ENCODE measurements at places on chromosomes 1 and 21.

- DNase-seq = no peak
Observed at GRCh38 chr1:106613861-106614260, 442.6 kb upstream of the PRMT6 start.

DNA sequence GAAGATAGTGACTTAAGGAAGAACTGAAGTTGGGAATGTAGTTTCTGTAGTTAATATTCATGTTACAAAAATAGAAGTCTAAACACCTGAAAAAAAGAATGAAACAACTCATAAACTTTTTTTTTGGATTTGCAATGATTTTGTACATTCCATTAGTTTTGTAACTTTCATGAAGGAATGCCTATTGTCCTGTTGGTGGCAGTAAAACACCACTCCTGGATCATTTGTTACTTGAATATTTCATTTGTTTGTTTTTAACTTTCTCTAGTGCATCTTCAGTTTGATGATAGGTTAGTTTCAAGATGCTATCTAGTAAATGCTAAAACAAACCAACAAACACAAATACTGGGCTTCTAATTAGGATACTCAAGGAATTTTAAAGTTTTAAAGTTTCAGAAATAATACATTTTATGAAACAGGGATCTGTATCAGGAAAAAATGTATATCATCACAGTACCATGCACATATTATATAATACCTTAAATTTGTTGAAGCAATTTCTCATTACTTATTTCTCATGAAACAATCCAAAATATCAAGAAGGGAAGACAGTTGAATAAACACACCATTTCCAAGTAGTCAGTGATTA, 229.7 kb upstream of the CACYBP start:
- no peak for DNase-seq

GRCh38 chr1:230230948-230231773, 164.1 kb downstream of the GALNT2 start:
- no peak for DNase-seq

GRCh38 chr1:116242741-116243140, 130.3 kb upstream of the ATP1A1 start:
- DNase-seq = no peak

DNA sequence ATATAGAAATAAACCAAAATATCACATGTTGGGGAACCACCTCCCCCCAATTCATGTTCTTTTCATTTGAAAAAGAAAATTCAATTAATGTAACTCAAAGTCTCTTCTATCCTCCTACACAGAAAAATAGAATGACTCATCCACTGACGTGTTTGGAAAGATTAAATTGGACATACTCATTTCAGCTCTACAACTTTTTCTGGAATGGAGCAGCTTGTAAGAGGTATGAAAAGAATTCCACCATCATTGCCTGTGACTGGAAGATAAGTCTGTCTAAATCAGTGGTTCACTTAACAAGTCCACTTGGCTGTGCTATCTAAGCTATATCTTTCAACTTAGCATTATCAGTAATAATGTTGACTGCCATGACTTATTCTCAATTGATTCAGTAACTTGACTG, 702.3 kb downstream of the BRINP3 start:
- DNase-seq = no peak

GRCh38 chr1:5933050-5933449, 59.2 kb downstream of the NPHP4 start:
- DNase-seq = no peak

DNA sequence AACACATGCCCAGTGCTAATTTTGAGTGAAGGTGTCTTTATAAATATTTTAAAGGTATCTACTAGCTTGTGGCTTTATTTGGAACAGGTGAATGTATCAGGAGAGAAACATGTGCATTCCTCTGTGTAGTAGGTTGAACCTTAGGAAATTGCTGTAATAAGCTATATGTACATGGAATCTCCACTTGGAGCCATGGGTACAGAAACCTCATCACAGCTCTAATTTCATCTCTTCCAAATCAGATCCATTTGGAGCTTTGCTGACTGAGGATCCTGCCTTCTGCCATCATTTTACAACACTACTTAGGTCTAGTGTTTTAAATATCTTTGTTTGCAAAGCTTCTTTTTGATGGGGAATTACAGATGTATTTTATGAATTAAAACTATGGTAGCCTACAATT, 2.1 kb downstream of the KCNK2 start:
- no peak for DNase-seq

GRCh38 chr1:6500544-6501278, 9.2 kb upstream of the PLEKHG5 start:
- no peak for DNase-seq

DNA sequence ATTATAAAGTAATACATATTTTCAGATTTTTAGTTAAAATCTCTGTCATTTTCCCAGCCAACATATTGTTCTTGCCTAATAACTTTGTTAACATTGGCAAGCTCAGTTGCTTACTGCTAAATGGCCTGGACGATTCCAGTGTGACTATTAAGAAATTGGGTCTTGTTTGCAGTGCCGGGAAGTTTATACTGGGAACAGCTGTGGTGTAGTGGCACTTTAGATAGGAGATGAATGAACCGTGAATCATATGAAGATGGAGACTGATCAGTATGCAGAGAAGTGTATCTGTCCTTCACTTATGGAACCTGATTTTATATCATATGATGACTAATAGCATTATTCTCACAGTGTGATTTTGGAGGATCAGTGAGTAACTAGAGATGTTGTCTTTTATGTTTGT, 3.3 kb downstream of the CHRM3 start:
- no peak for DNase-seq

DNA sequence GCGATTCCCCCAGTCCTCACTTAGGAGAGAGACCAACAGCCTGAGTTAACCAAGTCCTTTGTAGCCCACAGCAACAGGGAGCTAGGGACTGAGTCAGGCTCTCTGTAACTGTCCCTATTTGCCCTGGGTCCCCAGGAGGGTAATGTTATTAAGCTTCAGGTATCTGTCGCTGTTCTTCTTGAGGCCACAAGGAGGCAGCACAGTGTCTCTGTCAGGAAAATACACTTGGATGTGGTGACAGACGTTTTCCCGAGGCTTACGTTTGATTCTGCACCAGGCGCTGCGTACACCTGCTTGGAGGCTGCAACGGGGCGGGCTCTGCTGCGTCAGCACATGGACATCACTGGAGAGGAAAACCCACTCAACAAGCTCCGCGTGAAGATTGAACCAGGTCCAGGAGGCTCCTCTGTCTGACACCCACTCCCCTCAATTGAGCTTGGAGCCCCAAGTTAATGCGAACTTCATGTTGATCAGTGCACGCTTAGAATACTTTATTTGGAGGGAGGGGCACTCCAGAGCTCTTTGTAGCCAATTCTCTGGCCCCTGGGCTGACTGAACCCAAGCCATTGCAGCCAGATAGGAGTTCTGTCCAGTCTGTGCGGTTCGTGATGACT, 10.7 kb upstream of the ELF3 start:
- DNase-seq = no peak

- DNase-seq = no peak
Observed at GRCh38 chr1:168090395-168090794, 46.3 kb downstream of the GPR161 start.

DNA sequence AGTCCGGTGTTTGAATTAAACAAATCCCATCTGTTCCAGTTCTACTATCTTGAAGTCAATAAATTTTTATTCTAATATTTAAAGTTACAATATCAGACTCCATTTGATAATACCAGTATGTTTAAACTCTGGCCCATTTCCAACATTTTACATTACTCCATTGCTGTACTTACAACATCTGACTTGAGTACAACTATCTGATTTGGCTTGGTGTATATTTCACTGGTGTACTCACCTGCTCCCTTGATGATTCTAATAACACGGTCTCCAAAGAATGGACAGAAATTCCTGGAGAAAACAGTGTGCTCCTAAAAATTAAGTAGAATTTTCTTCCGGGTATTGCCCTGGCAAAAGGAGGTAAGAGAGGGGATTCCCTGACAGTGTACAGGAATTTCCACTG, 680.5 kb upstream of the ADAMTS5 start:
- no peak for DNase-seq

DNA sequence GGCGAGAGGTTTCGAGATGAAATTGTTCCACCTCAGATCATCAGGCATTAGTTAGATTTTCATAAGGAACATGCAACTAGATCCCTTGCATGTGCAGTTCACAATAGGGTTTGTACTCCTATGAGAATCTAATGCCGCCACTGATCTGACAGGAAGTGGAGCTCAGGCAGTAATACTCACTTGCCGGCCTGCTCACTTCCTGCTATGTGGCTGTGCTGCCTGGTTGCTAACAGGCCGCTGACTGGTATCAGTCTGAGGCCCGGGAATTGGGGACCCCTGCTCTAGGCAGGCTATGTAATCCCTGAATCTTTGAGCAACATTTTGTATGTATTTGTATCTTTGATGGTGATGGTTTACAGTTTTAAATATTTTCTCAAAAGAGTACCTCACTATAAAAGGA, 32.5 kb downstream of the XKR8 start:
- peak; percentile 18 for DNase-seq

DNA sequence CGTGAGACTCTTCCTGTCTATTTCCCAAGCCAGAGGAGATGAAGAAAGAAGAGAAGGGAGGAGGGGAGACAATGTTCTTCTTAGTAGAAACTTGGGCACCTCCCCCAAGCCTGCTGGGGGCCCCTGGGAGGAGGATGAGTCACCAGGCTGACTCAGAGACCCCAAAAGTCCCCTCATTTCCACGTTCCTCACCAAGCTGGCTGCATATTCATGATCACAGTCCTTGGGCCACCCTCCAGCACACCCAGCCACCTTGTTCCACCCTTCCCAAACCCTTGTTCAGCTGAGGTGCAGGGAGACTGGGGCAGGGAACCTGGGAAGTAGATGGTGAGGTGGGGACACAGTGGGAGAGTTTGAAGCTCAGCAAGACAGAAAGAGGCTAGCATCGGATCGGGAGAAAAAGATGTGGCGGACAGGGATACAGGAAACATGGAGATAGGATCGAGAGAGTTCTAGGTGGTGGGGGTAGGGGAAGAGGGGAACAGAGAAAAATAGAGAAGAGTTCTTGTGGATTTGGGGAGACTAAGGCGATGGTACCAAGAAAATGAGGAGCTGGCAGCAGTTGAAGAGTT, 712 bp downstream of the RAB13 start:
- peak; percentile 48 for DNase-seq

GRCh38 chr1:211355873-211356272, 29.2 kb downstream of the TRAF5 start:
- DNase-seq = no peak

DNA sequence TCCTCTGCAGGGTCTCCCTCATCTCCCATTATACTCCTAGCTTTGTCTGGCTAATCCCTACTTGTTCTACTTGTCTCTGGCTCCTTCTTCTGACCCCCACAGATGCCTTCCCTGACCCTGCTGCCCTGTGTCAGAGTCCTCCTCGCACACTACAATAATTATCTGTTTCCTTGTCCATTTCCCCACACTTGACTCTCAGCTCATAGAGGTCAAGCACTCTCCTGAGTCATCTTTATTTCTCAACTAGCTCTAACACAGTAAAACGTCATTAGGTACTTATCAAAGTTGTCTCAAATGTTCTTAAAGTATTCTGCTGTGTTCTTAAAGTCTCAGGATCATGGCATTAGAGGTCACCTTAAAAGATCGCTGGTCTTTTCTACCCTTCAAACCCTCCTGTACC, 47.1 kb downstream of the C8A start:
- DNase-seq = no peak

DNA sequence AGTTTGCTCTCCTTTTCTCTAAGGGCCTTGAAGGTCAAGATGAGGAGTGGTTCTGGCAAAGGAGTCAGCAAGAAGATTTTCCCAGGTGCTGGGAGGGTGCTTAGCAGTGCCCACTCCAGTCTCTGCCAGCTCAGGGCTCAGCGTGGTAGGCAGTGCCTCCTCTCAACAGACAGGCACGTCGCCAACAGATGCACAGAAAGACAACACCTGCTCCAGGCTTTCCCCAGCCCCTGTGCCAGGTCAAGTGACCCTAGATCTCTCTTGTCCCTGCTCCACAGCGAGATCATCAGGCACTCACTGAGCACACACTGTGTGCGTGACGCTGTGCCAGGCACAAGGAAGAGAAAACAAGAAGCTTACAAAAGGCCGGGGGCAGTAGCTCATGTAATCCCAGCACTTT, 86.0 kb downstream of the CASZ1 start:
- DNase-seq = no peak

GRCh38 chr21:22575165-22575584, 1577.0 kb downstream of the NCAM2 start:
- no peak for DNase-seq

- DNase-seq = no peak
Observed at GRCh38 chr1:3820316-3820715, 24.0 kb upstream of the LRRC47 start.

DNA sequence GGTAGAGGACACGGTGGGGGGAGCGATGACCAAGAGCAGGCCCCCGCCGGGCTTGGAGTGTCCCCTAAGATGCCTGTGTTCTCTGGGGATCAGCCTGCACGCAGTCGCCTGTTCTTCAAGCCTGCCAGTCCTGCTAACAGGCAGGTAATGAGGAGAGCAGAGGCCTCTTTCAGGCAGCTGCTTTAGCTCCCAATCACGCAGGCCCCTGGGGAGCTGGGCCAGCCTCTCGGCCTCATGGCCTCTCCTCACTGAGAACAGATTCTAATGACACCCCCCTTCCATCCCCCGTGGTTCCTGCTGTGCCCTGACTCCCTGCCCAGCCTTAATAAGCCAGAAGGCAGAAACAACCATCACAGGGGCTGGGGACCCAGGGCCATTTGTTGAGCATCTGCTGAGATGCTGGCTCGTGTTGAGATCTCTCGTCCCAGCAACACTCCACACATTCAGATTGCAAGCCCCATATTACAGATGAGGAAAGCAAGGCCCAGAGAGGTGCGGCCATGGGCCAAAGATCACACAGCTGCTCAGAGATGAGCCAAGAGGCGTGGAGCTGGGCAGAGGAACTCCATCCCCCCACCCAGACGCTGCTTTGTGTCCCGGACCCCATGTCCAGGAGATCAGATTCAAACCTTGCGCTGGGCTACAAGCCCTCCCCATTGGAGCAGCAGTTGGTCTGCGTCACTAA, 71.6 kb upstream of the CASZ1 start:
- no peak for DNase-seq

- no peak for DNase-seq
Observed at GRCh38 chr1:156146769-156147405, 6.5 kb upstream of the SEMA4A start.

DNA sequence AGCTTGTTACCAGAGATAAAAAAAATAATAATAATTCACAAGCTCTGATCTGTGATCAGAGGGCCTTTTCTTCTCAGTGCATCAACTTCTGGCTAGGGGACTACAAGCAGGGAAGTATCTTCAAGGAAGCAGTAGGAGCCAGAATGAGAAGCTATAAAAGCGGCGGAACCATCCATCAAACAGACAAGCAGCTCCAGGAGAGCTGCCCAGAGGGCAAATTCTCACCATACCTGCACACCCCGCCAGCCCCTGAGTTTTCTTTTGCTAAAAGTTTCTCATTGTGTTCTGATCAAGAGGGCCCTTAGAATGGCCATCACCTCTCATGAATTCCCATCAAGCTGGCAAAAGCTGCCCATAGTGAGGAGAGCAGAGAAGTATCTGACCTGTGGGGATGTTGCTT, 99.4 kb downstream of the SMYD2 start:
- DNase-seq = no peak

All from stimulated activated CD8-positive, alpha-beta memory T cell treated with anti-CD3 and anti-CD28 coated beads, Interleukin-15, amount 100 ng/mL, for 4 hours (primary cell).